Astrocyte of the spinal cord (primary cell): ENCODE measurements at places on chromosomes 1 and 21.

- no peak for DNase-seq
Measured at GRCh38 chr1:71015745-71016144, 31.9 kb downstream of the PTGER3 start.

- no peak for DNase-seq
Measured at GRCh38 chr1:203101813-203102634, 16.2 kb upstream of the MYOG start.

- DNase-seq, result peak; percentile 18
Measured at GRCh38 chr1:68819190-68819829, 322.4 kb upstream of the DEPDC1 start.

- DNase-seq, result no peak
Measured at GRCh38 chr21:45265721-45266517, 21.8 kb downstream of the POFUT2 start.

GRCh38 chr1:66687358-66687757, 64.9 kb upstream of the DYNLT5 start:
- DNase-seq, result no peak
